ENCODE measurements at places on chromosomes 6 and 20.

DNA sequence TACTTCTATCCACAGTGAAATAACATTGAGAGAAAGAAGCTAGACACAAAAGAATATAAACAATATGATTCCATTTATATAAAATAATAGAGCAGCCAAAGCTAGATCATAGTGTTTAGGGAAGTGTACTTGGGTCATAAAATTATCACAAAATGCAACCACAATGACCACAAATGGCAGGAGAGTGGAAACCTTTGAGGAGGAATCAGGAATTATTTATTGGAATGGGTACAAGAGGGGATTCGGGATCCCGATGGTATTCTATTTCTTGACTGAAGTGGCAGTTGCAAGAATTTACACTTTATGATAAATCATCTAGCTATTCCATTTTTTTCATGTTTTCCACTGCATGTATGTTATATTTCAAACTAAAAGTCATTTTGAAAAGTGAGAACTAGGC is 76.1 kb downstream of the IPCEF1 start:
- DNase-seq = no peak

DNA sequence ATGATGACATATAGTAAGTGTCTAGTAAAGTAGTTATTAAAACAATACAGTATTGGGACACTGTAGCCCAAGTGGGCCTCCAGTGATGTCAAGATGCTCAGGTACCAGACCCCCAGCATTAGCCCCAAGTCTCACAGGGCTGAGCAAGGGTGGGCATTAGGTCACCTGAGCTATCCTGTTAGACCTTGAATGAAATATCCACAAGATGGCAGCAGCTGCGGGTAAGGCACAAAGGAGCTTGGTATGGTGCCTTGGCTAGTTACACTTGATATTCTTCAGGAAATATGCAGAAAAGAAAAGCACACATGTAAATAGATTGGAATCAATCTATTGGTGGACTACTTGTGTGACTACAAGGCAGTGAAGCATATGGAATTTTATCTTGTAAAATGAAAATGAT is 701.8 kb upstream of the ADGRB3 start:
- DNase-seq = no peak

DNA sequence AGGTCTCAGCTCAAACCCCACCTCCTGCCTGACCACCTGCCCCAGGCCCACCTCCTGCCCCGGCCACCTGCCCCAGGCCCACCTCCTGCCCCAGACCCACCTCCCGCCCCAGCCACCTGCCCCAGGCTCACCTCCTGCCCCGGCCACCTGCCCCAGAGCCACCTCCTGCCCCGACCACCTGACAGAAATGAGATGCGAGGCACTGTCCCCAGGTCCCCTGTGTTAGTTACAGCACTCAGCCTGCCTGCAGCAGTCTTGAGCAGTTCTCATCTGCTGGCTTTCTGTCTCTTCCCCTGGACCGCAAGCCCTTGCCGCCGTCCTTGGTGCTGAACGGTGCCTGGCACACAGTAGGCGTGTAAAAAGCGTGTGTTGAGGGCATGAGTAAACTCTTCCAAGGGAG is 79.5 kb downstream of the CDH4 start:
- DNase-seq = no peak

DNA sequence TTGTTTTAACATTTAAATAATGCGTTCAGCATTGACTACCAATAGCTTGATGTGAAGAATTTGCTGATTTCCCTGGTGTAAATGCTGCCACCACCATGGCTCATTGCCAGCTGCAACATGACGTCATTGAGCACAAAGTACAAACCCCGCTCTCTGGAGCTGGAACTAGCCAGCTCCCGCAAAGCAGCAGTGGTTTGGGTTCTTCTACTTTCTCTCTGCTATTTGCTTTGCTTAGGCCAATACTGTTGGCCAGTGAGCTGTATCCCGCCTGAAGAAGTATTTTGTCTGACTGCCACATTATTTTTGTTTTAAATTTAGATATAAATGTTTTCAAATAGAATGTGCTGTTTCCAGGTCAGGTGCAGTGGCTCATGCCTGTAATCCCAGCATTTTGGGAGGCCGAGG is 47.4 kb upstream of the KIF13A start:
- no peak for DNase-seq

GRCh38 chr6:170454512-170455285 is 98.4 kb downstream of the PSMB1 start:
- DNase-seq = no peak
